ENCODE measurements at places on chromosomes 7 and 10. TPM values are rescaled to one million over a fixed set of nuclear protein-coding genes. Genes with fewer than 3 reads are reported as not detected.

DNA sequence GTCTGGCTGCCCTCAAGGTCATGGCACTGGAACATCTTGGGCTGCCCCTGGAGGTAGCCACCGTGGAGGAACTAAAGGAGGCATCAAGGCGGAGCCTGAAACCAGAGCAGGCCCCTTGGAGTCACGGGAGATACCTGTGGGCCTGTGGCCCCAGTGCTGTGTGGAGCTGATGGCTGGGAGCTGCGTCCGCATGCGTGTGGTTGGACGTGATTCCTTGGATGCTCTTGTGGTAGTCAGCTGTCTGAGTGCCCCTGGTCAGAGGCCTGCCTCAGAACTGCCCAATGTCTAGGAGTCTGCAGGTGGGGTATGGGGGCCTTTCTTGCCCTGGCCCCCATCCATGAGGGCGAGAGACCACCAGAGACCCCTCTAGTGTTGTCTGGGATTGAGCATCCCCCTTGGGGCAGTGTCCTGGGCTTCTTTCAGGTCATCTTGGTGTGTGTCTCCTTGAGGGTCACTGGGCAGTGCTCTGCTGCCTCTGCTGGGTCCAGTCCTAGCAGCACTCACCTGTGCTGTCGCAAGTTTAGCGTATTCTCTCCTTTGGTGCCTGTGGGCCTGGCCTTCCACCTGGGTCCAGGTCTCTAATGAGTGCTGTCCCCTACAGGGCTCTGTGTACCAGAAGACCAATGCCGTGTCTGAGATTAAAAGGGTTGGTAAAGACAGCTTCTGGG is 8.1 kb downstream of the PGAM2 start:
- no peak for DNase-seq
- no peaks in the 10 kb centered on the region for H3K27me3 ChIP-seq
- H3K27ac ChIP-seq = no peak overlapping the region
- no peaks in the 10 kb centered on the region for H3K4me1 ChIP-seq
- H3K4me3 ChIP-seq = no peak overlapping the region

GRCh38 chr7:85021101-85021704 is 165.7 kb downstream of the SEMA3D start:
- no peak overlapping the region for H3K27ac ChIP-seq
- H3K36me3 ChIP-seq = no peaks in the 10 kb centered on the region
- H3K4me3 ChIP-seq = no peak overlapping the region
- DNase-seq = peak; percentile 31
- no peaks in the 10 kb centered on the region for H3K27me3 ChIP-seq

- no peaks in the 10 kb centered on the region for H3K4me1 ChIP-seq
- H3K36me3 ChIP-seq = peaks cover 5% of the 10 kb centered on the region
- DNase-seq = peak; percentile 11
- no peak overlapping the region for H3K4me3 ChIP-seq
- H3K27me3 ChIP-seq = no peaks in the 10 kb centered on the region
- H3K27ac ChIP-seq = no peak overlapping the region
These were observed 150.5 kb upstream of the VKORC1L1 start for GRCh38 chr7:65722361-65722792.

The LRRC17 gene
- 280 TPM for total RNA-seq

GRCh38 chr10:72483471-72483870 is 128.8 kb upstream of the DNAJB12 start:
- no peak overlapping the region for H3K4me3 ChIP-seq
- H3K36me3 ChIP-seq = peaks cover 4% of the 10 kb centered on the region
- H3K27me3 ChIP-seq = no peaks in the 10 kb centered on the region
- no peaks in the 10 kb centered on the region for H3K4me1 ChIP-seq
- H3K27ac ChIP-seq = no peak overlapping the region

DNA sequence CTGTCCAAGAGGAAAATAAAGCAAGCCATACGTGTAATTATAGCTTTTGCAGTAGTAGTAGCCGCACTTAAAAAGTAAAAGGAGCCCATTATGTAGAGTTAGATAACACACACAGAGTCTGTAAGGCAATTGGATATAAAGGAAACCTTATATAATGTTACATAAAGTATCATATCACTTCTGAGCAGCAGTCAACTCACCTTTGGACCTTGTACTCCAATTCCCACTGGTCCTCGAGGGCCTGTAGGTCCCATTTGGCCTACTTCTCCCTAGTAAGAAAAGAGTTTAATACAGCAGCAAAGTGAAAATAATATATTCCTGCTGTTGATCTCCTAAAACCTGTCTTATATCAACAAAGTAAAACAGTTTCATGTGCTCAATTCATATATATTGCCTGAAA is 83.6 kb downstream of the COL28A1 start:
- no peak for DNase-seq
- no peak overlapping the region for H3K4me3 ChIP-seq
- H3K4me1 ChIP-seq = peaks cover 2% of the 10 kb centered on the region
- no peak overlapping the region for H3K27ac ChIP-seq

The NEUROG3 gene
- not detected for total RNA-seq

The IGF2BP3 gene
- total RNA-seq = 94.2 TPM

DNA sequence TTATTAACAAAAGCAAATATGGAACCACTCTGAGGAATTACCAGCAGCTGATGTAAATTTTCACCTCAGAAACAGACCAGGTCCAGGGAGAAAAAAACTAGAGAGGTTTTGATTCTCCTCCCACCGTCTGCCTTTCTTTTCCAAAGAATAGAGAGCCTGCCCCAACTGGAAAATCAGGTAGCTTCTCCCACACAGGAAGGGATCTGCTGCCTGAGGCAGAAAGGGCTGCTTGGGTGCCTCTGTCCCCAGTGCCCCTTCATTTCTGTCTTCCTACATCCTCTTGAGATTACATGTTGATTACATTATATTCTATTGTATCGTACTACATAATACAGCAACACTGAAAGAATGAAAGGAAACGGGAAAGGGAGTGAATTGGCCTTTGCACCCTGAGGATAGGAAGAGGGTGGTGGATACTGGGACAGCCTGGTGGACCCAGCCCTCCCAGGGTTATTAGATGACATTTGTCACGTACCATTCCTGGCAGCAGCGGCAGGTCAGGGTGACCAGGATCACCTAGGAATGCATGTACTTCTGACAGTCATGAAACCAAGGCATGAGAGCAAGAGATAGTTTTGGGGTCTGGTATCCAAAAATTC is 8.9 kb downstream of the ST8SIA6 start:
- H3K36me3 ChIP-seq = no peaks in the 10 kb centered on the region
- H3K27ac ChIP-seq = no peak overlapping the region
- no peak for DNase-seq
- peaks cover 7% of the 10 kb centered on the region for H3K27me3 ChIP-seq
- no peaks in the 10 kb centered on the region for H3K4me1 ChIP-seq
- no peak overlapping the region for H3K4me3 ChIP-seq

The TMEM184A gene
- total RNA-seq = 0.28 TPM

DNA sequence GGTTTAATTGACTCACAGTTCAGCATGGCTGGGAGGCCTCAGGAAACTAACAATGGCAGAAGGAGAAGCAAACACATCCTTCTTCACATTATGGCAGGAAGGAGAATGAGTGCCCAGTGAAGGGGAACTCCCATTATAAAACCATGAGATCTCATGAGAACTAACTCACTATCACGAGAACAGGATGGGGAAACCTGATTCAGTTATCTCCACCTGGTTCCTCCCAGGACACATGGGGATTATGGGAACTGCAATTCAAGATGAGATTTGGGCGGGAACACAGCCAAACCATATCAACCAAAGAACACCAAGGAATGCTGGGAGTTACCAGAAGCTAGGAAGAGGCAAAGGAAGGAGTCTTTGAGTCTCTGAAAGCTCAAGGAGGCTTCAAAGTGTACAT is 94.3 kb downstream of the IPMK start:
- DNase-seq = no peak
- 0 out of 2 replicates have a peak, but pooled peaks cover 1% of the 10 kb centered on the region for H3K27me3 ChIP-seq
- H3K36me3 ChIP-seq = no peaks in the 10 kb centered on the region

All from IMR-90 (cell line).